ENCODE measurements at places on chromosomes 5 and 9. TPM values are rescaled to one million over a fixed set of nuclear protein-coding genes. Genes with fewer than 3 reads are reported as not detected.

DNA sequence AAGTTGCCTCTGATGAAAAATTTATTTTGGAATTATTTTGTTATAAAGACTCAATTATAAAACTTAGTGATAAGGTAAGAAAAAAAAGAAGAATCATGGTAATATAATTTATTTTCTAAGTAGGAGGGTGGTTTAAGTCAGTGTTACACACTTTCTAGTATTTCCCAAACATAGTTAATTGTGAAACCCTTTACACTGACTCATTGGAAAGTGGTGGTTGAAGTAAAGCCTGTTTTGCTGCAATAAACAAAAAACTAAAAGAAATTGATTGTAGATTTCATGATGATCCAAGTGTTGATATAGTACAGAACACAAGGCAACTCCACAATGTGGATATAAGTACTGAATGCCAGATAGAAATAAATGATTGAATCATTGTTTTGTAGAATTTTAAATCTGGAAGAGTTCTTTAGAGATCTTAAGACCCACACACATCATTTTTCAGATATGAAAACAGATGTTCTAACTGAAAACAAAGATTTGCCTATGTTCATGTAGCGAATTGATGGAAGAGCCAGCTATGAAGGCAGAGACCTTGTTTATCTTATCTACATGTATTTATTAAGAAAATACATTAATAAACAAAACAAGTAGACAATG is 539.8 kb downstream of the PRELID2 start:
- no peak for DNase-seq

- no peak for DNase-seq
Observed at GRCh38 chr5:149039506-149039905, 23.4 kb downstream of the SH3TC2 start.

GRCh38 chr5:142816531-142817430 is 46.6 kb downstream of the ARHGAP26 start:
- DNase-seq: peak; percentile 40

DNA sequence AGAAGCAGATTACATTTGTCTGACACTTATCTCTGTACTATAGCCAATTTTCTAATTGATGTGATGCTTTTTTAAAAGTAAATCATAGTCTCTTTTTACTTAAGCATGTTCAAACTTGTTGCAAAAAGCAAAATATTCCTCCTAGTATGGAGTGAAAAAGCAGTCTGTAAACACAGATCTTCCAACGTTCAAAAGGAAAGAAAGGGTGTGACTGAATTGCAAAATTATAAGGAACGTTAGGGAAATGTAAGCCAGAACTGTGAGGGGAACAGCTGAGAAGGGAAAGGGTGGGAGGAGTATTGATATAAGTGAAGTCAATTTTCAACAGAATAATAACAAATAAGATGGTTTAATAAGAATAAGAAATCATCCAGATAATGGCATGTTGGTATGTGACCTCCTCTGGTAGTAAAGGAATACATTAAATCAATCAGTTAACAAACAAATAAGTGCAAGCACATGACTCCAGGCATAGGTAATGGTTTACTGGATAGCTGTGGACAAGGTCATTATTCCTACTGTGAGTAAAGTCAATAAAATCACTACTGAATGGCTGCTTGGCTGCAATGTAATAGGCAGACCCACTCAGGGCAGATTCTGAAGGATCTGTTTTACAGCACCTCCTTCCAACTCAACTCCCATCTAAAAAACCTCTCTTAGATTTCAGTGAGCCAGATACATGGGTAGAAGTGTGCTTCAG is 239.1 kb upstream of the NMUR2 start:
- DNase-seq: no peak

GRCh38 chr9:2298217-2298616 is 283.1 kb downstream of the SMARCA2 start:
- DNase-seq: no peak

GRCh38 chr9:114619191-114619761 is 8.2 kb downstream of the TMEM268 start:
- DNase-seq: peak; percentile 60

- DNase-seq: no peak
Observed at GRCh38 chr5:164627021-164627420, 1121.6 kb downstream of the MAT2B start.

- no peak for DNase-seq
Observed at GRCh38 chr5:143664623-143665022, 147.3 kb upstream of the HMHB1 start.

DNA sequence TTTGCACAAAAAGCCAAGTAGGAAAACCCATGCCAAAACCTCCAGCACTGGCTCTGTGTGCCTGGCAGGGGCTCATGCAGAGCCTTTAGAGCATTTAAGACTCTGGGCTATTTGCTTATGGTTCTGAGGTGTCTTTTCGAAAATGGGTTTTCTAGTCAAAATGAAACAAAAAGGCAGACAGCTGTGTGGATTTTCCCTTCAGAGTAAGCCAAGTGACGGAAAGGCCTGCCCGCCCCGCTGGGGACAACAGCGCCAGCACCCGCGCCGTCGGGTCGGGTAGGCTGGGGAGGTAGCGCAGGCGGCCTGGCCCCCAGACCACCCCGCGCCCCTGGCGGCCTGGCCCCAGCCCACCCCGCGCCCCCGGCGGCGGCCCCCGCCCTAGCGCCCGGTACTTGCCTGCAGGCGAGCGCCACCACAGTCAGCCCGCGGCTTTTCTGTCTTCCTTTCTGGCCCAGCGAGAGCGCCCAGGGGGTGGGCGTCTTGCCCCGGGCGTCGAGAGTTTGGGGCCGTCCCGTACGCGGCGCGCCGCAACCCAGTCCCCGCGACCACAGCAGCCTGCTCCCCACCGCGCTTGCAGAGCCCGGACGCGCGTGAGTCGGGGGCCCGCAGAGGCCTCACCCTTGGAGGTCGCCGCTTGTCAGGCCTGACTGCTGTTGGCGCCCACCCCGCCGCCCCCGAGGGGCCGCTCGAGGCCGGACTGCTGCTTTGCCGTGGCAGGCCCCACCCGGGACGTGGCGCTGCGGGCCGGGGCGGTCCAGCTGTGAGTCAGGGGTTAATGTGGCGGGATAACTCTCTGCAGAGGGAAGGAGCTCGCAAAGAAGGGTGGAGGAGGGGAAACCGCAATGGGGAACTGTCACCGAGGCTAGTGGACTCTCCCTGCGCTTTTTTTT is at the start of gene TICAM2:
Gene TICAM2 (minus strand): TSS at position 779 of the 890 bp plus-strand sequence. CDS start 21,223 bp downstream, outside the sequence.
- peak; percentile 34 for DNase-seq

GRCh38 chr5:157049605-157050004 is 9.3 kb downstream of the HAVCR1 start:
- DNase-seq: no peak

GRCh38 chr5:116518423-116518822 is 56.2 kb downstream of the SEMA6A start:
- peak; percentile 51 for DNase-seq

- no peak for DNase-seq
Observed at GRCh38 chr5:149300441-149300840, 28.8 kb downstream of the AFAP1L1 start.

- DNase-seq: no peak
Observed at GRCh38 chr9:33236571-33236970, 3.4 kb upstream of the SPINK4 start.

GRCh38 chr5:127399068-127399467 is 108.5 kb downstream of the MEGF10 start:
- no peak for DNase-seq

NKD2 gene
- 0.02 TPM for polyA plus RNA-seq

ARRDC3 gene
- 6.5 TPM for polyA plus RNA-seq

C5orf52 gene
- polyA plus RNA-seq: not detected

DOCK2 gene
- 0.29 TPM for polyA plus RNA-seq

IL17B gene
- polyA plus RNA-seq: not detected

GABRA6 gene
- polyA plus RNA-seq: not detected

BAAT gene
- polyA plus RNA-seq: 0.02 TPM

PCDHB9 gene
- polyA plus RNA-seq: 0.12 TPM

Measured in mammary epithelial cell (primary cell).